ENCODE measurements at places on chromosomes 11 and 22.

- DNase-seq = no peak
Observed at GRCh38 chr11:73367482-73368024, 8.6 kb upstream of the RELT start.

GRCh38 chr11:64877390-64878222 lies 815 bp downstream of the EHD1 start:
- peak; percentile 45 for DNase-seq

- DNase-seq = no peak
Observed at GRCh38 chr11:111066846-111067245, 178.7 kb upstream of the POU2AF2 start.

- DNase-seq = no peak
Observed at GRCh38 chr11:107847184-107847583, 11.4 kb downstream of the SLC35F2 start.

GRCh38 chr11:13672576-13673210 lies 4.2 kb downstream of the FAR1 start:
- DNase-seq = no peak

- DNase-seq = no peak
Observed at GRCh38 chr11:40877256-40877655, 582.2 kb downstream of the LRRC4C start.

DNA sequence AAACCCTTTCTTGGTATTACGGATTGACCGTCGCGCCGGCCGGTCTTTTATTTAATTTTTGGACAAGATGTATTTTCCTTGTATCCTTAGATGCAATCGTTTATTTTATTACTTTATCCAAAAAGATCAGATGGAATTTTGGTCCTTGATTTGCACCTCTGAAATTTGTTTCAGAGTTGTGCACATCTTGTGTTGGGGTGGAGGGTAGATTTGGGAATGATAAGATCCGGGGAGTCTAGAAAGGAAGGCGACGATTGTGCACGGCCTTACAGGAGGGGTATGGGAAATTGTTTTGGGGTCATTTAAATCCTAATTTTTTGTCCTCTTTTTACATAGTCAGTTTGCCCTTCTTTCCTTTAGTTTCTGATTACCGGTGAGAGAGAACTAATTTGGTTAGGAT lies 1.4 kb downstream of the KDM2A start:
- DNase-seq = peak; percentile 48

GRCh38 chr11:19649751-19650150 lies 62.9 kb upstream of the NAV2 start:
- DNase-seq = no peak

DNA sequence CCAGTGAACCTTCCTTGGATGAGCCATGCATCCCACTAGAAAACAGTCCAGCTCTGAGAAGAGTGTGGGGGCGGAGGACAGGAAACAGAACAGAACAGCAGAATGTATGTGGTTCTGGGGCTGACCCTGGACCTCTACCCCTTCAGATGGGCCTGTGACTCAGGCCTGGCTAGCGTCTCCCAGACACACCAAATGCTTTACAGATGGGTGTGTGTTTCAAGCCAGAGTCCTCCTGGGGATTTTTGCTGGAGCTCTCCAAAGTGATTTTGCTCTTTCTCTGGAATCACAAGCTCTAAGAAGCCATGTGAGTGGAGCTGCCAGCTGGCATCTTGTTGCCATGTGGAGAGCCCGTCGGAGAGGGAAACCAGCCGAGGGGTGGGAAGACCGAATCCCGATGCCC lies 13.2 kb upstream of the C1QTNF4 start:
- no peak for DNase-seq

GRCh38 chr11:45643598-45644260 lies 21.7 kb downstream of the CHST1 start:
- no peak for DNase-seq

- DNase-seq = no peak
Observed at GRCh38 chr22:46406349-46406748, 70.8 kb downstream of the TRMU start.

GRCh38 chr22:20636945-20637344 lies 129.5 kb downstream of the MED15 start:
- no peak for DNase-seq

DNA sequence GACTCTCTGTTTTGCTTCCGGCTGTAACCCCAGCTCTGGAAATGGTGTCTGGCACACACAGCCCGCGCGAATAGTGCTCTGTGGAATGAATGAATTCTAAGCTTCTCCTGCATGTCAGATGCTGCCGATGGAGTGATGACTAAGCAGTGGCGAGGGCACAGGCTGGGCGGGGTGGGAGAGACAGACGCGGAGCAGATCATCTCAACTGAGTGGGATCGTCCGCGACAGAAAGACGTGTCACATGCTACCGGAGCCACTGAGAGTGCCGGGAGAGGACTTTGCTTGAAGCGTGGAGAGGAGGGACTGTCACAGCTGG lies 334.5 kb downstream of the CTTN start:
- DNase-seq = no peak

- DNase-seq = no peak
Observed at GRCh38 chr22:50207383-50208140, 6.8 kb downstream of the SELENOO start.

- peak; percentile 56 for DNase-seq
Observed at GRCh38 chr11:74171997-74172396, 908 bp downstream of the PPME1 start.

- DNase-seq = no peak
Observed at GRCh38 chr22:41398921-41399320, 17.2 kb downstream of the TEF start.

GRCh38 chr11:44985721-44986120 lies 35.0 kb upstream of the TP53I11 start:
- no peak for DNase-seq

DNA sequence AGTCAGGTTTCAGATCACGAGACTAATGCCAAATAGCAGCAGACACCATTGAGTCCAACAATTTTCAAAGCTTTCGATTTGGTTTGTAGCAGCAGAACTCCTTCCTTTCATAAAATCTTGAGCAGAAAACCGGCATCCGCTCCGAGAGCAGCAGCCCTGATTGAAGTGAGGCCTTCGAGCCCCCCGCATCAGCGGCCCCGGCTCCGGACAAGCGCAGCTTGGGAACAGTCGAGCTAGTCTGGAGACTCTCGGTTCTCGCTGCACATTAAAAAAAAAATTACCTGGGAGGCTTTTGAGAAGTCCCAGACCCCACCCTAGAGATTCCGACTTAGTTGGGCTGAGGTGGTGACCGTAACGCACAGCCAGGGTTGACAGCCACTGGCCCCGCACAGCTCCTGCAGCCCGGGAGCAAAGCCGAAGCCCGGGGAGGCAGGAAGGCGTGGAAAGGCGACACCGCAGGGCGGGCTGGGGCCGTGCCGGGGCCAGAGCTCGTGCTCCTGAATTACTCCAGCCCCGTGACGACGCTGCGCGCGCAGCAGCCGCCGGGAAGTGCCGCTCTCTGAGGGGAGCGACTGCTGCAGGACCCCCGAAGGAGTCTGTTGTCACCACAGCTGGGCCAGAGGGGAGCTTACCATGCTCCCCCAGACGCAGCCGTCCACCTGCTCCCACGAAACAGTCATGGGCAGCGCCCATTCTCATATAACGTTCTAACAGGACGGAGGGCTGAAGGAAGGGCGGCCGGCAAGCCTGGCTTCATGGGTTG lies 57.8 kb downstream of the SPATA19 start:
- DNase-seq = no peak

GRCh38 chr11:27281276-27281675 lies 81.7 kb downstream of the CCDC34 start:
- DNase-seq = no peak

DNA sequence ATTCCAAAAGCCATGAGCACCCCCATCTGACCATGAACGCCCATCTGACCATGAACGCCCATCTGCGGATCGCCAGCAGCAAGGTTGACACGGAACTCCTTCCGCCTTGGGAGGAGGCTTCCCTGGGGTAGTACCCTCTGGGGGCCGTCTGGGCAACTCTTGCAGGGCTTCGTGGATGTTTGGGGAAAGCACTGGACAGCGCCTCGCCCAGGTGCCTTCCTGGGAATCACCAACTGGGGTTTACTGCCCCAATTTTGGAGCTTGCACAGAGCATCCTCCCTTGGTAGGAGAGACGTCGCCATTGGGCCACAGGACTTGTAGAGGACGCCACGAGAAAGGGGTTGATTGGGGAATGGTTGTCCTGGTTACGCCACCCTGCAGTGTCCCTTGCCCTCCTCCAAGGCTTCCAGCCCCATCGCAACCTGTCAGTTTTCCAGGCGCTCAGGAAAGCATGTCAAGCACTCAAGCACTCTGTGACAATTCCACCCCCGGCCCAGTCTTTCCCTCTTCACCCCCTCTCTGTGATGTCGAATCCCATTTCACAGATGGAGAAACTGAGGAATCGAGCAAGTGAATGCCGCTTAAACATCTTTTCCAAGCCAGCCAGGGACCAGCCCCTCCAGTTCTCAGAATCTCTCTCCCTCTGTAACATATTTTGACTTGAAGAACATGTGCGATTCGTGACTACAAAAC lies 914 bp upstream of the PRDM11 start:
- no peak for DNase-seq

GRCh38 chr22:31229402-31230079 lies 17.4 kb downstream of the LIMK2 start:
- no peak for DNase-seq

GRCh38 chr22:35559354-35560005 lies 18.8 kb downstream of the RASD2 start:
- no peak for DNase-seq

GRCh38 chr11:66459138-66459778 lies 7.4 kb upstream of the PELI3 start:
- no peak for DNase-seq

DNA sequence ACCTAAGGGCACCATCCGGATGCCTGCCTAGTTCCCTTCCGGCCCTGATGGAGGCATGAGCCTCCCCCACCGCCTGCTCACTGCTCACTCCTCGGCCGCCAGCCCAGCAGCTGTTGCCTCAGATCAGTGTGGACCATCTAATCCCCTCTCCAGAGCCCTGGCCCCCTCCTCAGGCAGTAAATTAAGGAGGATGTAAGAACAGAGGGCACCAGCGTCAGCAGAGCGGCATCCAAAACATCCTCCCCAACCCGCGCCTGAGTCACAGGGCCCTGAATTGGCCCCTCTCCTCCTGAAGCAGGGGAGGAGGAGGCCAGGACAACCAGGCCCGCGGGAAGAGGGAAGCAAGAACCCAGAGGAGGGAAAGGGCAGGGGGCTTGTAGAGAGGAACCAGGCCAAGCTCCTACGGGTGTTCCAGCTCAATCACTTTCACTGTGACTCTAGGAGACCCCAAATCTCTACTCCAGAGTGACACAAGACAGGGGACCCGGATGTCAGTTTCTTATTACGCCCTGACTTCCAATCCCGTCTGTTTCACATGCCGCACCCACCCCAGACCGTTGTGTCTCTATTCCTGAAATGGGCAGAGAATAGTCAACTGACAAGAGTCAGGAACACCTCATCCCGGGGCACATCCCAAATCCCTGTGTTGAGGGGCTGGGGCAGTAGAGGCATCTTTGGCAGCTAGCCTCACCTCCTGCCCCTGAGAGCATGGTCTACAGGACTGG lies 31.3 kb upstream of the MYOD1 start:
- no peak for DNase-seq

DNA sequence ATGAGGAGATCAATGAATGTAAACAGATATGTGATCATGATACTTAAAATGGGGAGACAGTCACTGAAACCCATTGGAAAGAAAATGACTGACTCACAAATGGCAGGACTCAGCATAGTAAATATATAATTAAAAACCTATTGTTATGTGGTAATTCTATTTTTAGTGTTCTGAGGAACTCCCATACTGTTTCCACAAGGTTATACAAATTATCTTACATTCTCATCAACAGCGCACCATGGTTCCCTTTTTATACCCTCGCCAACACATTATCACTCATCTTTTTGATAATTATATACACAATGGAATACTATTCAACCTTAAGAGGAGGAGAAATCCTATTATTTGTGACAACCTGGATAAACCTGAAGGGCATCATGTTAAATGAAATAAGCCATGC lies 17.1 kb downstream of the OR5B21 start:
- DNase-seq = no peak

DNA sequence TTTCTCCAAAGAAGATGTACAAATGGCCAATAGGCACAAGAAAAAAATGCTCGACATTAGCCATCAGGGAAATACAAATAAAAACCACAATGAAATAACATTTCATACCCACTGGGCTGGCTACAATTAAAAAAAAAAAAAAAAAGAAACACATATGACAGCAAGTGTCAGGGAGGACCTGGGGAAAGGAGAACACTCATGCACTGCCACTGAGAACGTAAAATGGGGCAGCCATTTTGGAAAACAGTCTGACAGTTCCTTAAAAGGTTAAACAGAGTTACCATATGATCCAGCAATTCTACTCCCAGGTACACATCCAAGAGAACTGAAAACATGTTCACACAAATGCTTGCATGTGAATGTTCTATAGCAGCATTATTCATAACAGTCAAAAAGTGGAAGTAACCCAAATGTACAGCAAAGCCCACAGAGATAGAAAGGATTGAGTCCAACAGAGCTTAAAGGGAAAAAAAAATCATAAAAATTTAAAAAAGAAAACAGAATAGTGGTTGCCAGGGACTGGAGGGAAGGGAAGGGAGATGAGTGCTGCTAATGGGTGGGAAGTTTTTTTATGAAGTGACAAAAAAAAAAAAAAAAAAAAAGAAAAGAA lies 48.4 kb upstream of the CYP2D6 start:
- no peak for DNase-seq

DNA sequence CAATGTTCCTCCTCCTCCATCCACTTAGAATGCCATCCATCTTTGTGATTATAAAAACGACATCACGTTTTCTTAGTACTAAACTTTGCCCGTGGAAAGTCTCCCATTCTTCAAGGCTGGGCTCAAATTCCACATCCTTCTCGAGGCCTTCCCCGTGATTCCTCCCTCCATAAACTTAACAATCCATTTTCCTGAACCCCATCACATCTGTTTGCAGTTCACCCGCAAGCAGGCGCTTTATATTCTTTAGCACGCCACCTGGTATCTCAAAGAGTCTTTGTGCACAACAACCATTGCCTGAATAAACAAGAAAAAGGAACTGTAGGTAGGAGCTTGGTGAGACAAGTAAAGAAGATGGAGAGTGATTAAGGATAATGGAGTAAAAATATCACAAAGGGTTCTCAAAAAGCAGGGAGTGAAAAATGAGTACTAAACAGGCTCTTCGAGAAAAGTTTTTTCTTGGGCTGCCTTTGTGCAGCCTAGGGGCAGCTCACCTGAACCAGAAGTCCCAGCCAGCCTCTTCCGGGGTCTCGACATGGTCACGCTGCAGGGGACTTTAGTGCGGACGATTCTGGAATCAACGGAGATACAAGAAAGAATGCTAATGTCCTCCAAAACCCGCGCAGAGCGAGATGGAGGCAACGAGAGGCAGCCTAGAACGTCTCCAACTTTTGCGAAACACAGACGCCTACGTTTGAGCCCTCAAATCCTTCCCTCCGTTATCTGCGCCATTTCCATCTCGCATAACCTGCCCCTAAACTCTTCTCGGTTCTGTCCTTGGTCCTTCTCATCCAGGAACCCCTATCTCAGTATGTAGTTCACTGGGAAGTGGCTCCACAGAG lies 585 bp downstream of the THYN1 start:
- DNase-seq = peak; percentile 17

DNA sequence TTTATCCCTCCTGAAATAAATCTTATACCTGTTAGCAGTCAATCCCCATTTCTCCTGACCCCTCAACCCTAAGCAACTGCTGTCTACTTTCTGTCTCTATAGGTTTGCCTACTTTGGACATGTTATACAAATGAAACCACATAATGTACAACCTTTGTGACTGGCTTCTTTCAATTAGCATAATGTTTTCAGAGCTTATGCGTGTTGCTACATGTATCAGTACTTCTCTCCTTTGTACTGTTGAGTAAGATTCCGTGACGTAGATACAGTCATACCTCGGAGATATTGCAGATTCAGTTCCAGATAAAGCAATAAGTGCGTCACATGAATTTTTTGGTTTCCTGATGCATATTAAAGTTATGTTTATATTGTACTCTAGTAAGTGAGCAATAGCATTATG lies 127.3 kb downstream of the MORC2 start:
- DNase-seq = no peak

GRCh38 chr11:81420668-81421250 lies 1312.9 kb downstream of the FAM181B start:
- no peak for DNase-seq
